ENCODE measurements at places on chromosomes 1 and 21. TPM values are rescaled to one million over a fixed set of nuclear protein-coding genes. Genes with fewer than 3 reads are reported as not detected.

OR2L5 gene
- not detected for total RNA-seq

GSTM1 gene
- not detected for total RNA-seq

TXLNA gene
- total RNA-seq = 59.5 TPM

HLX gene
- 16.7 TPM for total RNA-seq

VHLL gene
- total RNA-seq = not detected

LCE3D gene
- total RNA-seq = not detected

UBAP2L gene
- total RNA-seq = 57.3 TPM

ANKRD35 gene
- total RNA-seq = 4.2 TPM

CRP gene
- not detected for total RNA-seq

VANGL2 gene
- 1.6 TPM for total RNA-seq

S100A8 gene
- total RNA-seq = not detected

CAPN8 gene
- total RNA-seq = not detected

TMPRSS15 gene
- not detected for total RNA-seq

PAQR6 gene
- 0.37 TPM for total RNA-seq

OPTC gene
- not detected for total RNA-seq

AKR1A1 gene
- 107 TPM for total RNA-seq

RAB3B gene
- total RNA-seq = 0.15 TPM

HJV gene
- total RNA-seq = not detected

C1orf141 gene
- not detected for total RNA-seq

FASLG gene
- total RNA-seq = not detected

TTC22 gene
- total RNA-seq = not detected

RIIAD1 gene
- total RNA-seq = not detected

NCMAP gene
- total RNA-seq = not detected

CFHR4 gene
- not detected for total RNA-seq

RUNX3 gene
- not detected for total RNA-seq

PBX1 gene
- total RNA-seq = 39.5 TPM
